ENCODE measurements at places on chromosomes 2 and 18.

GRCh38 chr2:20562540-20563225, 88.2 kb downstream of the HS1BP3 start:
- DNase-seq = no peak

DNA sequence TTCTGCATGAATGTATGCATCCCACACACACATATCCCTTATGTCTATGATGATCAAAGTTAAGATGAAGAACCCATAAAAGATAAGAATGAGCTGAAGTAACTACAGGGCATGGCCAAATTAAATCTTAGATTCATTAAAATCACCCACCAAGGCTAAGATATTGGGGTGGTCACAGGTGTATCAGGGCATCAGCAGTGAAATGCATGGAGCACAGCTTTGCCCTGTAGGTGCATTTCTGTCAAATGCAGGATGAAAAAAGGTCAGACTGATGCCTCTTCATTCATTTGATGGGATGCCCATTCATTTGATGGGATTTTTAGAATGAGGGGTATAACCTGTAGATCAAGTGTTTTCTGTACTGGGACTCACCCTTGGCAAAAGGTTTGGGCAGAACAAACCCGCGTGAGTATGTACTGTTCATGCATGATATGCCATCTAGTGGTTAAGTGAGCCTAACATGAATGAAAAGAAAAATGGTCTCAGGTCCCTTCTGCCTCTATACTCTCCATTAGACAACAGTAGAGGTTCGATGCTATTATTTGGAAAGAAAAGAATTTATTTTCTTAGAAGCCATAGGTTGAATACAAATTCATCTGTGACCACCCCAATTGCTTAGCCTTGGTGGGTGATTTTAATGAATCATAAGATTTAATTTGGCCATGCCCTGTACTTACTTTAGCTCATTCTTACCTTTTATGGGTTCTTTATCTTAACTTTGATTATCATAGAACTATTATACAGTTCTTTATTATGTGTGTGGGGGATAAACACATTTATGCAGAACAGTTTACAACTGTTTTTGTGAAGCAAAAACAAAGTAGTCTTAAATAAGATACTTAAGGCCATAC, 43.2 kb upstream of the NOSTRIN start:
- peak; percentile 51 for DNase-seq

- peak; percentile 85 for DNase-seq
These were observed 48.5 kb downstream of the SOCS6 start for GRCh38 chr18:70337139-70337972.

DNA sequence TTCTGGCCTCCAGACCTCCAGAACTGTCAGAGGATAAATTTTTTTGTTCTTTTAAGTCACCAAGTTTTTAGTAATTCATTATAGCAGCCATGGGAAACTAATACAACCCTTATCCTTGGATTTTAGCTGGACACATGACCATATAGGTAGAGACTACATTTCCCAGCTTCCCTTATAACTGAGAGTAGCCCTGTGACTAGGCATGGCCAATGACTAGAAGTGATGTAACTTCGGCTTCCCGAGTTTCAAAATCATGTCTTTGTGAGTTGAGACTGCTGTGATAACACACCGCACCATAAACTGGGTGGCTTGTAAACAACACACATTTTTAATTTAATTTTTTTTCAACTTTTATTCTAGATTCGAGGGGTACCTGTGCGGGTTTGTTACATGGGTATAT, 134.0 kb upstream of the SERTAD2 start:
- no peak for DNase-seq

DNA sequence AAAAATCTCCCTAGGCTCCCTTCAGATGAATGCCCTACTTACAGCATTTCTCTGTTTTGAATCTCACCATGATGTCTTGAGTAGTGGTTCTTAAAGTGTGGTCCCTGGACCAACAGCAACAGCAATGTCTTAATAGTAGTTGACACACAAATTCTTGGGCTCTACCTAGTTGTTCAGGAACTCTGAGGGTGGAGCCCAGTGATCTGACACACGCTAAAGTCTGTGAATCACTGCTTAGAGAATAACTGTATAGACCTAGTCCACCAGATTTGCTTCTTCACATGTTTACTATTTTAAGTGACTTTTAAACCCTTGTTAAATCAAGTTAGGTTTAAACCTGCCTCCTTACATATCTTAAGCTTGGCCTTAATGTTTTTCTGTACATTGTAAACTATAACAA, 47.6 kb upstream of the ARHGAP15 start:
- DNase-seq = no peak

DNA sequence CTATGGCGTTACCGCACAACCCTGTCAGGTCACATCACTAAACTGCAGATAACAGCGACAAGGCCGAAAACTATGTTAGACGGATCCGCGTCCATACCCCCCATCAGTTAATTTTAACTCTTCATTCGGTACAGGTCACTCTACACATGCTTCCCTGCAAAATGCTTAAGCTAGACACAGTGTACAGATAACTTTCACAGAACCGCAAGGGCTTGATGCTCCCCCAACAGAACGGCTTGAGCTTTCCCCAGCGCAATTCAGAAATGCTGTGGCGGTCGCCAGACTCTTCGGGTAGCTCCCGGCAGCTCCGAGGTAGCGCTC, 283 bp upstream of the RBBP8 start:
- no peak for DNase-seq

DNA sequence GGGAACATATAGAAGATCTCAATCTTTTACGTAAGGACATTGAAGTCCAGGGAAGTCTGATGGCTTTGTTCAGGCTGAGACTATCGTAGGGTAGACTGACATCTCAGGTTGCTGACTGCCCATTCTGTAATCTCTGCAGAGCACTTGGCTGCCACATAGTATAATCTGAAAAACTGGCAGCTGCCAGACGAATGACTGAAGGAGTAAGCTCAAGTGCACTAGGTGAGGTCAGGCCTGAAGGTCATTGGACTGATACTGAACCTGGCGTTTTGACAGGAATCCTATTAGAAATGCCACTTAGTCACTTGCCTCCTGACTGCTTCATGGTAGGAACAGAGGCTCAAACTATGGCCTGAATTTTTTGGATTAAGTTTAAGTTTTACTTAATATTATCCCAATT, 23.5 kb downstream of the GPD2 start:
- DNase-seq = no peak

DNA sequence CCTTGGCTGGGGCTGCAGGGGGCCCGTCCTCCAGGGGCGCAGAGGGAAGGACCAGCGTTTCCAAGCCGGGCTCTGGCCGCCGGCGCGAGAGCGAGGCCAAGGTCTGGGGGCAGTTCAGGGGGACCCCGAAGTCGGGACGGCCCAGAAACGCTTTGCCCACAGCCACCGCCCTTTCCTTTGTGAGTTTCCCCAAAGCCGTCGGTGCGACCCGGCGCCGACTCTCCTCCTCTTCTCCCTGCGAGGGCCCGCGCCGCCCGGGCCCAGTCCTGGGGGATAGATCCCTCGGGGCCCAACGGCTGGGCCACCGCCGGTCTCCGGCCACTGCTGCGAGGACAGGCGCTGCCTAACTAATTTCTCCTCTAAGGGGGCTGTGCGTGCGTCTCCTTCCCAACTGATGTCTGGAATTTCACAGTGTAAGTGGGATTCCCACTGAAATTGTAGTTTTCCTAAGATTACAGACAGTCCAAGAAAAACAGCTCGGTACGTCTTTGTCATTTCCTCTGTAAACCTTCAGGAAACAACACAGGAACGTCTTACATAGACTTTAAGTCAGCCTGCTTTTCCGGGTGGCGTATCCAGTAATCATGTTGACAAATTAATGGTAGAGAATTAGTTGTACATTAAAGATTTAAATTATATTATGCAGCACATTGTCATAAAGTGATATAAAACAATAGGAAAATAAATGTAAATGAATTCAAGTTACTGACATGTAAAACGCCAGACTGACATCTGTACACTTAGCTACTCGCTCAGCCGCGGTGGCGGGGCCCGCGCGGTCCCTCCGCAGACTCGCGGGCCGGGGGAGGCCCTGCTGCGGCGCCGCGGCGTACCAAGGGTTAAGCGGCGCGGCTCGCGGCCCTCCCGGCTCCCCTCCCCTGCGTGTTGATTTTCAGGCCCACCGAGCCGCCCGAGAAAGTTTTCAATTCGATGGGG, 139.4 kb upstream of the SIX3 start:
- DNase-seq = no peak

- DNase-seq = no peak
These were observed 107.9 kb downstream of the KLHL29 start for GRCh38 chr2:23492921-23493320.

DNA sequence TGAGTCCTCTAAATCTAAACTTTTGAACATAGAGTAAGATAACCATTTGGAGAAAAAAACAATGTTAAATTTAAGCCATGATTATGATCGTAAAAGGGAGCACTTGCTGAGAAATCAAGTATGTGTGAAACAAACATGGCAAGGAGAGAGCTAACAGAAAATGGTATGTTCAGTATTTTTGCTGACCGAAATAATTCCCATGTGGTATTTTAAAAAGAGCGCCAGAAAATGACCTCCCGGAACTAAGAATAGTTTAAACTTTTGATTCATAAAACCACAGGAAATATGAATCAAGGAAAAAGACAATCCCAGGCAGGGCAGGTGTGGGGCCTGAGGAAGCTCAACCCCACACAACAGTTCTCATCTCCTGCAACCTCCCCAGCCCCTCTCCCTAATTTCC, 74.2 kb downstream of the DOCK10 start:
- peak; percentile 28 for DNase-seq

DNA sequence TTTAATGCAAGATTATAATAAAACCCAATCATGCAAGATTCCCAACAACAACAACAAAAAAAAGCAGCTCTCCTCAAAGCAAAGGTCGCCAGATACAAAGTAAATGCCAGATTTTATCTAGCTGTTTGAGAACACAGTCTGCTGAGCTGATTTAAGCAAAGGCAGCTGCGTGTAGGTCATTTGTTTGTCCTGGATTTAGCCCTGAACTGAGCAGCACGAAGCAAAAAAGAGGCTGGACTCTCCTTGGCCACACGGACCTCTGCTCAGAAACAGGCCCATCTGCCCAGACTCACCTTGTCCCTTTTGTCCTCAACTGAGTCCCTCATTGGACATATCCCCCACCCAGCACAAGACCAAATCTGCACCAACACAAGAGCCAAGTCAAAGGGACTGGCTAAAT, 91.5 kb downstream of the PID1 start:
- no peak for DNase-seq

DNA sequence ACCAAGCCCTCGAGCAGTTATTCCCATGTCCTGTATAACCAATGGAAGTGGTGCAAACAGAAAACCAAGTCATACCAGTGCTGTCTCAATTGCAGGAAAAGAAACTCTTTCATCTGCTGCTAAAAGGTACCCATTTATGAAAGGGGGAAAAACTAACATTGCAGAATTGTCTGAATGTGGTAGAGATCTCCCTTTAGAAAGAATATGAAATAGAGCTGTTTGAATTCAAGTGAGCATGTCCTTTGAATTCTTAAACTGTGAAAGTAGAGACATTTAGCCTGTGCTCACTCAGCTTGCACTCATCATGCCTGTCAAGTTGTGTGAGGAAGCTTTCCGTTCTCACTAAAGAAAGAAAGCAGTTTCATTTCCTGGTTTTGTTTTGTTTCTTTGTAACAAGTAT, 87.4 kb downstream of the EML4 start:
- no peak for DNase-seq

DNA sequence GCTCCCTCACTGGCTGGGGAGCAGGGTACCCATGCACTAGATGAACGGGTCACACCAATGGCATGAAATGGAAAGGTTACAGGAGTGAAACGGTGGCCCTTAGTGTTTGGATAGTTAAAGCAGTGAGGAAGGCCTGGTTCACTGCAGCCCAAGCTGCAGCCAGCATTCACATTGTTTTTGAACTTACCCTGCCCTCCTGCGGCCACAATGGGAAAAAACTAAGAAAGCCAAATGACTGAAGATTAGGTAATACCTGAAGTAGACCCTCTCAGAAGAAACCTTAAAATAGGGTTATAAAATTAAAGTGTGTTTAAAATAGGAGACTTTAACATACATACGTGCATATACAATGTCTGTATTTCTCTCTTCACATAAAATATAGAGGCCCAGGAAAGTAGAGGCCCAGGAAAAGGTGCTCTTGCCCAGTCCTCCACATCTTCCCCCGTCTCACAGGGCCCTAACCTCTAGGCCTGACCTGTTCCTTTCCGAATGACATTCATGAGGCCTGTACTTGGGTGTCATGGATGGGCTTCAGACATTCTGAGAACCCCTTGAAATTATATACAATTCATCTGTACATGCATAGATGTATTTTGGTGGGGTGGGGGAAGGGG, 33.3 kb downstream of the DOK1 start:
- peak; percentile 74 for DNase-seq

- DNase-seq = peak; percentile 68
These were observed 34.8 kb downstream of the C1D start for GRCh38 chr2:68027959-68028358.

GRCh38 chr18:49861659-49862058, 48.3 kb upstream of the ACAA2 start:
- no peak for DNase-seq

GRCh38 chr2:128733450-128733849, 414.8 kb upstream of the HS6ST1 start:
- DNase-seq = no peak

GRCh38 chr2:225042800-225043167, 516 bp upstream of the DOCK10 start:
- DNase-seq = no peak

- peak; percentile 48 for DNase-seq
These were observed 69.2 kb downstream of the EHBP1 start for GRCh38 chr2:62774555-62775366.

GRCh38 chr2:197122821-197123220, 187.8 kb downstream of the ANKRD44 start:
- no peak for DNase-seq

DNA sequence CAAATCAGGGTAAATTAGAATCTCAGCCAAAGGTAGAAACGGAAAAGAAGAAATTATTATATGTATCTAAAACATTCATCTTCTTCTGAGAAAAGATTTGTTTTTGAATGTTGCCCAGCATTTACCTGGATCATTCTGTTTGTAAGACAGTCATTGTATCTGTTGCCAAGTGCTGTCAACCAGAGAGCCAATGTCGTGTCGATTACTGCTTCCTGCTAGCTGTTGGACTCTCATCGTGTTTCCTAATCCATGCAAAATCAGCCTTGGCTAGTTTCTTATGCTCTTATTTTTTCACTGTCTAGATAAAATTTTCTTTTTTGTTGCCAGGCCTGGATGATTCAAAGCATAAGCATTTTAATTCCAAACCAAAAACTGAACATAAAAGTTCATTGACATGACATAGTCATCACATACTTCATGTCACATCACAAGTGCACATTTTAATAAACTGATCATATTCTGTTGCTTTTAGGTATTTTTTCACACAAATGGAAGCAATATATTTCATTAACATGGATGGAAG, 202.3 kb downstream of the KCNH7 start:
- no peak for DNase-seq

All from fibroblast of skin of right quadriceps (primary cell).